Activated T-cell treated with anti-CD3 and anti-CD28 coated beads for 1 hour (primary cell): ENCODE measurements at places on chromosomes 12 and 14.

GRCh38 chr12:123021688-123022604, 41.5 kb downstream of the ARL6IP4 start:
- DNase-seq, result no peak

- peak; percentile 37 for DNase-seq
Observed at GRCh38 chr12:123223241-123223668, 9.7 kb downstream of the MPHOSPH9 start.

DNA sequence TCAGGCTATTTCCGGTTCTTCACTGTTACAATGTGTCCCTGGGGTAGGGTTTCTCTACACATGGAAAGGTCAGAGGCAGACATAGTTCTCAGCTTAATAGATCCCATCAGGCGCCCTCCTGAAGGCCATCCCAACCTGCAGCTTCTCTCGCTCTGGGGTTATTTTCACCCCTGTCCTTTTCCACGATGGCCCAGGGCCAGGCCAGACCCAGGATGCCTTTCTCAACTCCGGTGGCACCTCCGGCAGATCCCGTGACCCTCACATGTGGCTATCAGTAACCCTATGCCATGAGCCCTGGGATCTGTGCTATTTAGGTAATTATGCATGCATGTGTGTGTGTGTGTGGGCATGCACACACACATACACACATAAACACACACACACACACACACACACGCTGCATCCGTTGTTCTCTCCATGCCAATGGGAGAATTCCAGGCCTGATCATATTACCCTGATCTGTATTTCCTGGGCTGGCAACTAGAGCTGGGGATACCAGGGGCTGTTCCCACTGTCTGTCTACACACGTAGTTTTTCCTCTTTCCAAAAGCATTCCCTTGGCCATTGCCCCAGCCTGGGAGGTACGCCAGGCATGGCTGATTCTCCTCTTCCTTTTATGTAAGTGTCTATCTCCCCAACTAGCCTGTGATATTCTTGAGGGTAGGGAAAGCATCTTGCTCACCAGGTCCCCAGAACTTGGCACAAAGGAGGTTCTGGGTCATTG, 51.2 kb upstream of the NOS1 start:
- DNase-seq, result no peak

GRCh38 chr12:121301876-121302275, 5.4 kb upstream of the CAMKK2 start:
- no peak for DNase-seq

- DNase-seq, result no peak
Observed at GRCh38 chr14:69314327-69314726, 54.4 kb downstream of the GALNT16 start.

DNA sequence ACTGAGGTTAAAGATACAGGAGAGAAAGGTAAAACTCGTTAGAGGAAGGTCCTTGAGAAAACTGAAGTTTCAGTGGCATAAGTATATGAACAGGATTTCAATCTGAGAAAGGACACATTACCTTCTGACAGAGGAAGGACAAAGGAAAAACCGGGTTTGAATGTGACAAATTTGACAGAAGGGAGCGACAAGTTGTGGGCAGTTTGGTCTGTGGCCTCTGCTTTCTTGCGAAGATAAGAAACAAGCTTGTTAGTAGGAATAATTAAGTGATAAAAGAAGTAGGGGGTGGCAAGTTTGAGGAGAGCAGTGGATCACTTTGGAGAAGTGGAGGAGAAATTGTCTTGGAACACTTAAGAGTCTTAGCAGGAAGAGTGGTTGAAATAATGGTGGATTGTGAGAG, 5.1 kb downstream of the MON2 start:
- DNase-seq, result no peak

- DNase-seq, result no peak
Observed at GRCh38 chr14:51201890-51202289, 38.2 kb upstream of the TMX1 start.

DNA sequence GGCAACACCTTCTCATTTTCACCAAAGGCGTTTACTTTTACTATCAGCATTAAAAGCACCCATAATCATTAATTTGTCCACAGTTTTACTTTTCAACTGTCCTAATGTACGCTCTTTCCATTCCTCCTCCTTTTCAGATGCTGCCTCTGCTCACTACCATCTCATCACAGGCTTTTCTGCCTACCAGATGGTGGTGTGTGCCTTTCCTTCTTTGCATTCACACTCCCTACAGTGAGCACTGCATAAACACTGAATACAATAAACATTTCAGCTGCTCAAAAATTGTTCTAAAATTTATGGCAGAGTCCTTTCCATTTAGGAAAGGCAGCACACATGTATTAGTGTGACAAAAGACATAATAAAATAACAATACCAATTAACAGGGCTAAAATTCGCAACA, 435.7 kb downstream of the GXYLT1 start:
- DNase-seq, result no peak

DNA sequence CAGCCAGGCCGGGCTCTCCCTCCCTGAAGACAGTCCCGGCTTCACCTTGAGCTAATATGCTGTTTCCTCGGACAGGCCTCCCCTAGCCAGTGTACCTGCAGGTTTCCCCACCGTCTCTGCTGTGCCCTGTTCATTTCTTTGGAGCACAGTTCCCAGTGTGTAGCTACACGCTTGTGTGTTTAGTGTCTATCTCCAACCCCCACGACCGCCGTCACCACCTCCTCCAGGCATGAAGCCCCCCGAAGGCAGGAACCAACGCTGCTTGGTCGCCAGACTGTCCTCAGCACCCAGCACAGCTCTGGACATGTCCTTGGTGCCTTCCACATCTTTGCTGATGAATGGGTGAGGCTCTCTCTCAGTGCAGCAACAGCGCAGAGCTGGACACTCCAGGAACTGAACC, 26.2 kb upstream of the PLEKHG6 start:
- DNase-seq, result no peak

- no peak for DNase-seq
Observed at GRCh38 chr12:130144256-130144655, 18.0 kb upstream of the FZD10 start.

- DNase-seq, result no peak
Observed at GRCh38 chr12:4379405-4379804, at the start of gene FGF23. Gene FGF23, minus strand, starts transcription at chr12:4379712. Its CDS starts 130 bp downstream, at chr12:4379582.

DNA sequence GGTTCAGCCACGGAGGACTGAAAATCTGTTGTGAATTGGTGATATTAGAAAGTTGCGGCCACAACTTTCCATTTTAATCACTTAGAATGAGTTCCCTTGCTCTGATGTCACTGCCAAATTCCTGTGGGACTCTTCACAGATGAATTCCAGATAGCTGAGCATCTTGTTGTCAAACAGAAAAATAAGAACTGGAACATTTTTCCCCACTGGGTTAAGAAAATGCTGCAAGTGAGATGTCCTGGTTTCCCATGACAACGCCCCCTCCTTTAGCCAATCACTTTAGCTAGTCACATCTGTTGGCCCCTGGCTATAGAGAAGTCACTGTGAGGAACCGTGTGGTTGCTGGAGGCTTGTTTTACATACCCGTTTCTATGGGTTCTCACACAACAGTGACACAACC, 135.9 kb downstream of the KTN1 start:
- no peak for DNase-seq

DNA sequence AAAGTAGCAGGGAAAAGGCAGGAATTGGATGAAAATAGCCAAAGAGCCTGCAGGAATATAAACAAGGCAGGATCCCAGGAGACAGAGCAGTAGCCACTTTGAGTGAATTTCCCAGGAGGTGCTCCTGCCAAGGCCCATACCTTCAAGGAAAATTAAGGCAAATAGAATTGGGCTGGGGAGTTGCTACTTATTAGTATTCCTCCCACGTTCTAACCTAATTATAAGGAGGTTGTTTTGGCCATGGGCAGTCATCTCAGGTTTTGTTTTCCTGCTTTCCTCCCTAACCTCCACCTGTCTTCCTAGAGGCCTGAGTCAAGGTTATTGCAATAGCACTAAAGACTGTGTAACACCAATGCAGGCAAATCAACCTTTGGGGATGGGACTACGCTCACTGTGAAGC, 73.1 kb downstream of the DAD1 start:
- DNase-seq, result no peak

DNA sequence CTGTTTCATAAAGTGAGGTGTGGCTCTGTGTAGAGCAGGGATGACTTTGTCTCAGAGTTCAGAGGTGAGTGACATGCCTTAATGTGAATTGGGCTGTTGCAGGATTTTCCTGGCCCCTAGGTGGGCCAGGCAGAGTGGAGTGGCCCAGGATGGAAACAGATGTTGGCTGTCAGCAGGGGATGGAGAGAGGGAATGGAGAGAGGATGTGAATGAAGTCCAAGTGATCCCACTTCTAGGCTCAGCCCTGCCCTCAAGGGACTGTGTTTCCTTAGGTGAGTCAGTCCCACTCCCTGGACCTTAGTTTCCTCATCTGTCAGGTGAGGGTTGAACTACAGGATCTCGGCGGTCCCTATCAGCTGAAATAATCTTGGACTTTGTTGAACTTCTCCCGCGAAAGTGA, 7.5 kb downstream of the GALNT16 start:
- DNase-seq, result no peak

DNA sequence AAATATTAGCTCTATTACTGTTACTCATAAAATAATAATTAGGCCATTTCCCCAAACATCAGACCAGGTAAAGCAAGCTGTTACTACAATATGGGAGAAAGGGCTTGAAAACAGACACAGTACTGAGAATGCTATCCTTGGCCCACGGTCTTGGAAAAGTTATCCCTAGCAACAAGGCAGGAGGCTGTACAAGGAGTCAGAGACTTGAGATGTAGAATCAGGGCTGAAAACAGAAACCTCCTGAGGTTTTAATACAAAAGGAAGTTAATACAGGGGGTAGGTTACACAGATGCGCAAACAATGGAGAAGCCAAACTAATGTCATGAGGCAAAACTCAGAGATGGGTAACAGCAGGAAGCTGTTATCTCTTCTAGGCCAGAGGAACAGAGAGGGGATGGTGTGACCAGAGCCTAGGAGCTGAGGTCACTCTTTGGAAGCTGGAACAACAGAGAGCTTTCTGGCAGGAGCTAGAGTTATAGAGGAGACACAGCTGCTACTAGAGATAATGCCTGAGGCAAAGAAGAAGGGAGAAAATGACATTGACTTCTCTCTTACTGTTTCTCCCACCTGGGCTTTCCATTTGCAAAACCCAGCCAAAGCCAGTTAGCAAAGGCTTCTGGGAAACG, 248.8 kb downstream of the SUDS3 start:
- no peak for DNase-seq

GRCh38 chr14:72518809-72519377, 375.0 kb downstream of the DPF3 start:
- no peak for DNase-seq

- no peak for DNase-seq
Observed at GRCh38 chr14:99899578-99900178, 106.5 kb downstream of the EML1 start.

DNA sequence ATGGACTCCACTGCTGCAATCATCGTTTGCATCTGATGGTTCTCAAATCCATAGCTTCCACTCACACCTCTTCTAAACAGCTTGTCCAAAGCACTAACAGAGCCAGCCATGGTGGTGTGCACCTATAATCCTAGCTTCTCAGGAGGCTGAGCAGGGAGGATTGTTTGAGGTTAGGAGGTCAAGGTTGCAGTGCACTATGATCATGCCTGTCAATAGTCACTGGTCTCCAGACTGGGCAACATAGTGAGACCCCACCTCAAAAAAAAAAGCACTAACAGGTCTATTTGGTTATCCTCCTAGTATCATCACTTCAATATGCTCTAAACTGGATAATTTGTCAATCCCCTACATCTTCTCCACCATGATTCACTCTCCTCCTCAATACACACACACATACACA, 63.2 kb downstream of the TTC9 start:
- DNase-seq, result no peak

- DNase-seq, result no peak
Observed at GRCh38 chr14:100222224-100223093, 16.5 kb upstream of the YY1 start.

DNA sequence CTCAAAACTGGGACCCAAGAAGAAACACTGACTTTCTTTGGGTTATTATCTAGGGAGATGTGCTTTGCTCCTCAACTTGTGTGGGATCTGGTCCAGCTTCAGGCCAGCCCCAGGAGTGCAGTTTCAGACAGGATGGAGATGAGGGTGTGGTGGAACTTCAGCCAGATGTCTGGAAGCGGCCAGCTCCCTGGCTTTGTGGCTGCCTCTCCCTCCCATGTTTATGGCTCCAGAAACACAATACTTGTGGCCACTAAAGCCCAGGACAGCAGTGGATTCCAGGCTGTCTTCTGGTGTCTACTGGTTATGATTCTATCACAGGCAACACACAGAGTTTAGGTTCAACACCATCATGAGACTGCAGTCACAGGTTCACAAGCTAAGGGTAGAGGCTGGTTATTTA, 44.2 kb upstream of the EMP1 start:
- no peak for DNase-seq

DNA sequence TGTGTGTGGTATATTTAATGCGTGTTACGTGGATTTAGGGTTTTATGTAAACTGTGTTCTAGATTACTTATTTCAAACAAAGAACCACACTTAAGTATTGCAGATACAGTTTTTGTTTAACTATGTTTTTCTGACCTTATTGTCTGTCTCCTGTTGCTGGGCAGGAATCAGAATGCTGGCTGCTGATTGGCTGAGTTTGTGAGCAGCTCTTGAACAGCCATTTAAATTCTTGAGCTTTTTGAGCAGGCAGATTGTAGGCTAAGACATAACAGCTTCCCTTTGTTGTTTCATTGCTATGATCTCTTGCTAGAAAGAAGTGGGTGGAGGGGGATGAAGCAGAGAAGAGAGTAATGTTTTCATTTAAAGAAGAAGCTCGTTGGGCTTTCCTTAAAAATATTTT, 52.2 kb downstream of the ATF7IP start:
- peak; percentile 23 for DNase-seq

GRCh38 chr14:24403294-24403998, 4.6 kb downstream of the NYNRIN start:
- no peak for DNase-seq

DNA sequence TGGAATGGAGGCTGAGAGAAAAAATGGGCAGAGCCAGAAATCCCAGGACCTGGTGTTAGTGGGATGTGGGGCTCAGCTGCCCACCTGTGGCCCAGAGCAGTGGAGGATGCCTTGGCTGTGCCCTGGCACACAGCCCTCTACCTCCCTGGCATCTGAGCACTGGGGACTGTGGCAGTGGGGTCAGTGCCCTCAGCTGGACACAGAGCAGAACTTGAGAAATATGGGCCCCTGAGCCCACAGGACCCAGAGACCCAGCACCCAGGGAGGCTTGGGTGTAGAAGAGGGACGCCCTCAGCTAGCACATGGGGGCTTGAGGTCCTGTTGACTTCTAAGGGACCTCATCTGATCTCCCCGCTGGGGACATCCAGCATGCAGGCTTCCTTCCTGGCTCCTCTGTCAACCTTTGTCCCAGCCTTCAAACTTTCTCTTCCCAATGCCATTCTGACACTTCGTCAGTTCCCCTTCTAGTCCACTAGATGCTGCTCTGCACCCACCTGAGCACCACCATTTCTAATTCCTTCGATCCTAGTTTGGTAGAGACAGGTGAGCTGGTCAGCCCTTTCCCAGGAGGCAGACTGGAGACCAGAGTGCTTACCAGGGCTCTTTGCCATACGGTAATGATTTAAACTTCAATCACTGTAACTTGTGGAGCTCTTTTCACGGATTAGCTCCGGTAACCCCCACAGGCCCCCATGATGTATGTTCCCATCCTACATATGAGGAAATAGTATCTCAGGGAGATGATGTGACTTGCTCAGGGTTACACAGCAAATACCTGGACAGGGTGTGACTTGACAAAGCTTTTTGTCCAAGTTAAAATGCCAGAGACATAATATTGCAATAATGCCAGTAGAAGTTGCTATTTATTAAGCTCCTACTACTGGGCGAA, 143.7 kb downstream of the ASCL4 start:
- DNase-seq, result no peak
